Stimulated activated CD4-positive, alpha-beta T cell treated with anti-CD3 and anti-CD28 coated beads, Interleukin-2, amount 100 ng/mL, for 4 hours (primary cell): ENCODE measurements at places on chromosomes 11 and 22.

DNA sequence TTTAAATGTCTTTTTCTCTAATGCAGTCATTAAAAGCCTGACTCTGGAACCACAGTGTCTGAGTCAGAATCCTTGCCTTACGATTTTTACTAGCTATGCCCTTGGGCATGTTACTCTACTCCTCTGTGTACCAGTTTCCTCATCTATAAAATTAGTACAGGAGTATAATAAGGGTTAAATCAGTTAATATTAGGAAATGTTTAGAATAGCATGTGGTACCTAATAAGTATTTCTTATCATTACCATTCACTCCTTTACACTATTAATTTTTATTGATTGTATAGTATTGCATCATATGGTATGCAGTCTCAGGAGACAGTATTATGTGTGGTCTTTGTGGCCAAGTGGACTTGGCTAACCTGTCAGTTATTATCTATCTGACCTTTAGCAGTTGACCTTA is 68.2 kb downstream of the METTL15 start:
- no peak for DNase-seq

- no peak for DNase-seq
Measured at GRCh38 chr11:81036168-81036870, 1595.5 kb upstream of the TENM4 start.

DNA sequence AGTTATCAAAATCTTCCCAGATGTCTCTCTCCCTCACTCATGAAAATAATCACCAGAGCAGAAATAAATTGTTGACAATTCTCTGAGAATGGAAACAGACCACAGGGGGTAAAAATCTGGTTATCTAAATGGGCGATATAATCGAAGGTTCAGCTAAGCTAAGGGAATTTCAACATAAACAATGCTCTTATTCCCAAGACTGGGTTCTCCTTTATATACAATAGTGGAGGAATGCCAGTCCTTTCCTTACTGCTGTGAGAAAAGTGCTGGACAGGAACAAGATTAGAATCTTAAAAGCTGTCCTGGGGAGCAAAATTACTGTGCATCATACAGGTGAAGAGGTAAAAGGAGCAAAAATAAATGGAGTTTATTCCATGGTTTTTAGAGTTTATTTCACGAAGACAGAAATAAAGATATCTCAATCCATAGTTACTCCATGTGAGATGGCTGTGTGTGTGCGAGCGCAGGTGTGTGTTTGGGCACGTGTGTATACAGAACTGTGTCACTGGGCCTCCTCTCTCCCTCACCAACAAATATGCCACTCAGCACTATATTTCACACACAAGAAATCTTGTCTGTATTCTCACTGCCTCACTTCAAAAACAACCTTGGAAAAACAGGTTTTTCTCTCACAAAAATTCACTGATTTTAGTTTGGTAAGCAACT is 385.6 kb downstream of the DCDC1 start:
- DNase-seq: no peak

GRCh38 chr22:38715852-38716251 is 10.1 kb downstream of the GTPBP1 start:
- no peak for DNase-seq

- no peak for DNase-seq
Measured at GRCh38 chr22:40324468-40325305, 21.6 kb upstream of the ADSL start.

DNA sequence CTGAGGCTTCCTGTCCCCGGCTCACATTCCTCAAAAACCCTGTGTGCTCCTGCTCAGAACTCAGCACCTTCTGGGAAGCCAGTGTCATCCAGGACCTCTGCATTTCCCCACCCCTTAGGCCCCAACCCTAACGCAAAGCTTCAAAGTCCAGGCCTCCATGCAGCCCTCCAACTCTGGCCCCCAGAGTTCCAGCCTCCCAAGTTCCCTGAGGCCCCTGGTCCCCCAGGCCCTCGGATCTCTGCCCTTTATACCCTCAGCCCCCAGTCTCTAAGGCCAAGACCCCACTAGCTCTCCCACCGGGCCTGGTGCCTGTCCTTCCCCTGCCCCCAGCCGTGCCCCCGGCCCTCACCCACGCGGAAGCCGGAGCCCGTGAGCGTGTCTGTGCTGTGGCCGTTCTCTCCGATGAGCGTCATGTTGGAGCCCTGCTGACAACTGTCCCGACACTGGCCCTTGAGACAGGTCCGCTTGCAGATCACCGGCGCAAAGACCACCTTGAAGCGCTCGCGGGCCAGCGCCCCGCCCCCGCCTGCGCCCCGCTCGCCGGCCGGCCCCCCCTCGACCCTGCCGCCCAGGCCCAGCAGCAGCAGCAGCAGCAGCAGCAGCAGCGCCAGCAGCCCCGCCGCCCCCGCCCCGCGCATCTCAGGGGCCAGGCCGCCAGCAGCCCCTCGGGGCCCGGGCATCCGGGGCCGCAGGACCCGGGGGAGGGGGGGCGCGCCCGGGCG is 718 bp downstream of the LTBP3 start:
- DNase-seq: no peak

DNA sequence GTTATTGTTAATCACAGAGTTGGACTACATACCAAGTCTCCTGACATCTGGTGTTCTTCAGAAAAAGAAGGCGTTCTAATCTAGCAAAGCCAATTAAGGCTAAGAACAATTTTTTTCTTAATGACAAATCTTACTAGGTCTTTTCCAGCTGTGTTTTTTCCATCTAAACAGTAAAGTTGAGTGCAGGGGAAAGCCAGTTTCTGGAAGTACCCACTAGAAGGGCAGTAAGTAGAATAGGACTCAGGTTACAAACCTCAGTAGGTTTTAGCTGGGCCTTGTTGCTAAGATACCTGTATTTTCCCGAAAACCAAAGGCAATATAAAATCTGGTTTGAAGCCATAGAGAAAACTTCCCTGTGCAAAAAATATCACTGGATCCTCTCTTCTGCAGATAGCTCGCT is 351.9 kb downstream of the ETS1 start:
- no peak for DNase-seq

DNA sequence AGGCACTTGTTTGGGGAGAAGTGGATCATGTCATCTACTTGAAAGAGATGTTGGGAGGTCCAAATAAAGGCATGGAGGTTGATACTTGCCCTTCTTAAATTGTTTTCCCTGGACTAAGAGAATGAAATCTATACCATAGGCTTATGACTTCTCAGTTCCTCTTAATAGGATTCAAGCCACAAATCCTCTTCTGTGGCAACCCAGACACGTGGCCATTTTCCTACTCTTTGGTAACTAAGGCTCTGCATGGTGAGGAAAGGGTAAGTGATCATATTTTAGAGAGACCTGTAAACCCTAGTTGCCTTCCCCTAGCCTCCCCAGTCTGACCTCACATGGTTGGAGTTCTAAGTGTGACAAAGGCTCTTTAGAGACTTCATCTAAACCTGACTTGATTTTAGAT is 72.9 kb upstream of the CD44 start:
- no peak for DNase-seq
